ENCODE measurements at places on chromosomes 16 and 17.

DNA sequence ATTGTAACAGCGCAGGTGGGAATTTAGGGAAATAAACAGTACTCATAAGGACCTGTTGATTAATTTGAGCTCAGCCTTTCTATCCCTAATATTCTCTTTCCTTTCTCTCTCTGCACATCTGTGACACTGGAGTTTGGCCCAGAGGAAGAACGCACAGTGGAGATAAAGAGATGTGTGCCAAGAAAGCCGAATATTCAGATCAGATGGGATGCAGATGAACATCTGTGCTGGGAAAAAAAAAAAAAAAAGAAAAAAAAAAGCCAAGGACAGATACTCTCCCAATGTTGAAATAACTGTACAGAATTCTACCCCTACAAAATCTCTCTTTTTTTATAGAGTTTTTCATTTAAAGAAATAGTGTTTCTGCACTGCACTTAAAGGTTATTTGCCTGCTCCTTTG lies 485.4 kb downstream of the KCNJ2 start:
- DNase-seq: no peak

- no peak for DNase-seq
Observed at GRCh38 chr17:7654832-7655540, 4.3 kb downstream of the ATP1B2 start.

- DNase-seq: no peak
Observed at GRCh38 chr17:74432766-74433391, 991 bp downstream of the GPRC5C start.

DNA sequence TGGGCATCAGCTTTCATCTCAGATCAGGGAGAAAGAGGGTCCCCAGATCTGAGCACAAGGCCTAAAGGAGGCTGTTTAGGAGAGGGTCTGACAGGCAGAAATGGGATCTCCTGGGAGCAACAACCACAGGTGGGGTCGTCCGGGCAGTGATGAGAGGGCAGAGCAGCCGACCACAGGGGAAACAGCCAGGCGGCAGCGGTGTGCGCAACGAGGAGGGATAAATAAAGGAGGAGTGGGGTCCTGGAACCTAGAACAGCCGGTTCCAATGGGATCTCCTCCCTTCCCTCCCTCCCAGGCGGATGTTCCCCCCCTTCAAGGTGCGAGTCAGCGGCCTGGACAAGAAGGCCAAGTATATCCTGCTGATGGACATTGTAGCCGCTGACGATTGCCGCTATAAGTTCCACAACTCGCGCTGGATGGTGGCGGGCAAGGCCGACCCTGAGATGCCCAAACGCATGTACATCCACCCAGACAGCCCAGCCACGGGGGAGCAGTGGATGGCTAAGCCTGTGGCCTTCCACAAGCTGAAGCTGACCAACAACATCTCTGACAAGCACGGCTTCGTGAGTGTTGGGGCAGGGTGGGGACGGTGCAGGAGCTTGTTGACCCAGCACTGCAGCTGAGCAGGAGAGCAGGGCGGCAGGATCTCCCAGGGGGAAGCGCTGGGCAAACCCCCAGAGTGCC lies 1.9 kb downstream of the TBX2 start:
- DNase-seq: no peak

Data from NCI-H226 (cell line).